ENCODE measurements at places on chromosomes 2 and 18. TPM values are rescaled to one million over a fixed set of nuclear protein-coding genes. Genes with fewer than 3 reads are reported as not detected.

Gene STK25
- total RNA-seq = 183 TPM

Gene SERPINB3
- total RNA-seq = not detected

Gene GTF3C2
- total RNA-seq = 89.3 TPM

Gene FARSB
- total RNA-seq = 18.5 TPM

Gene TUBA3E
- not detected for total RNA-seq

Gene PGAP1
- 55.0 TPM for total RNA-seq

Gene FAM237A
- total RNA-seq = not detected

Gene HAAO
- total RNA-seq = 23.3 TPM

Gene SRBD1
- 19.3 TPM for total RNA-seq

Gene TXNDC2
- total RNA-seq = 0.29 TPM

Gene TMEM247
- total RNA-seq = not detected

Gene SPHKAP
- total RNA-seq = not detected

Gene GCG
- 0.36 TPM for total RNA-seq

Gene RAB27B
- 1.3 TPM for total RNA-seq

Gene C2orf80
- not detected for total RNA-seq

Gene GKN2
- total RNA-seq = not detected

Gene NEU4
- 1.8 TPM for total RNA-seq

Gene SH2D6
- 0.35 TPM for total RNA-seq

Gene ATG9A
- 40.8 TPM for total RNA-seq

Gene STEAP3
- 0.94 TPM for total RNA-seq

Data from mesothelial cell of epicardium (in vitro differentiated cells).